ENCODE measurements at places on chromosomes 16 and 17. TPM values are rescaled to one million over a fixed set of nuclear protein-coding genes. Genes with fewer than 3 reads are reported as not detected.

TPSG1 gene
- total RNA-seq, result not detected

CCL4L2 gene
- total RNA-seq, result 2.0 TPM

RAB11FIP4 gene
- 56.5 TPM for total RNA-seq

CAPNS2 gene
- total RNA-seq, result 0.25 TPM

CASKIN1 gene
- 20.9 TPM for total RNA-seq
